ENCODE measurements at places on chromosomes 7 and 10. TPM values are rescaled to one million over a fixed set of nuclear protein-coding genes. Genes with fewer than 3 reads are reported as not detected.

Gene BLNK
- total RNA-seq = 1.3 TPM

Gene PLPP4
- not detected for total RNA-seq

Gene TCERG1L
- 0.23 TPM for total RNA-seq

Gene HABP2
- total RNA-seq = not detected

Gene ANKRD61
- not detected for total RNA-seq

Gene NUTM2E
- 0.10 TPM for total RNA-seq

DNA sequence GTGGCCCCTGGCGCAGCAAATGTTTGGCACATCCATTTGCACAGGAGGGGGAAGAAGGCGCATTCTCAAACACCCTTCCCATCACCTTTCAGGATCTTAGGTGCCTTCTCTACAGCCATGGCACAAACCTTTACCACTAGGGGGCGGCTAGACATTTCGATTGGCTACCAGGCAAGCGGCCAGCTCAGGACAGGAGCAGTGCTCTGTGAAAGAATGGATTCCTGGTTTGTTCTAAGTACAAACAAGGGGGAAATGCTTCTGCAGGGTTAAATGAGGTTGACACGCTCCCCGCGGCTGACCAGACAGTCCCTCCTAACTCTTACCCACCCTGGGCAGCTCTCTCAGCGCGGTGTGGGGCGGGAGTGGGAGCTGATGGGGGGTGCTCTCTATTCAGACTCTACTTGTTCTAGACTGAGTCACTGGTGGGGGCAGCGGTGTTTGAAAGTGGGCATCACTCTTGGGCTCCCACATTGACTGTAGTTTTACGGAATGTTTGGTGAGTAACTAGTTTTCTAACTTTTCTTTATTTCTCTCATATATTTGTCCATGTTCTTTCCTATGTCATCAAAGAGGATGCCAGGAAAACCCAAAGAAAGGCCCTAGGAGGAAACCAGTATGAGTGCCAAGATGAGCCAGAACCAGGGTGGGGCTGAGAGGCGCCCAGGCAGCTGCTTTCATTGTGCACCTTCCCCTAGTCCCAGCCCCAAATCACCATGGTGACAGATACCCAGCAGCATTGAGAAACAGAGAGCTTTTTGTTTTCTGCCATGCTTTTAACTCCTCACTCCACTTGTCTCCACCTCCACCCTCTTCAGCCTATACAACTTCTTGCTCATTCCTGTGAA lies 61.4 kb upstream of the GPR158 start:
- peak; percentile 2 for DNase-seq
- no peaks in the 10 kb centered on the region for H3K36me3 ChIP-seq
- H3K4me3 ChIP-seq = no peak overlapping the region
- H3K27ac ChIP-seq = no peak overlapping the region
- no peaks in the 10 kb centered on the region for H3K4me1 ChIP-seq

DNA sequence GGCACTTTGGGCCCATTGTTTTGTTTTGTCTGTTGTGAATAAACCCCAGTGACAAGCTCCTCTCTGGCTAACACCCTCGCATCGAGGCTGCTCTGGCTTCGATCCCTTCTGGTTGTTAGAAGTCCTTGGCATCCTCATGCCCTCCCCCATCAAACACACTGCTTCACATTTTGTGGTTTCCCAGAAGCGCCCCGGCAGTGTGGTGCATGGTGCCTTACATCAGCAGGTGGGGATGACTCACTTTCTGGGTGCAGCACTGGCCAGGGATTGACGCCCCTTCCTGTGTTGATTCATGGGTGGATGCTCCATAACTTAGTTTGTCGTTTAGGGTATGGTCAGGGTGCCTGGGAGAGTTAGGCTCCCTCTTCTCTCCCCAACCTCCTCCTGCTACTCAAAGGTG lies 51.4 kb downstream of the PLPP4 start:
- H3K4me3 ChIP-seq = no peak overlapping the region
- no peak for DNase-seq
- no peak overlapping the region for H3K27ac ChIP-seq
- no peaks in the 10 kb centered on the region for H3K4me1 ChIP-seq
- H3K27me3 ChIP-seq = no peaks in the 10 kb centered on the region
- H3K36me3 ChIP-seq = no peaks in the 10 kb centered on the region

DNA sequence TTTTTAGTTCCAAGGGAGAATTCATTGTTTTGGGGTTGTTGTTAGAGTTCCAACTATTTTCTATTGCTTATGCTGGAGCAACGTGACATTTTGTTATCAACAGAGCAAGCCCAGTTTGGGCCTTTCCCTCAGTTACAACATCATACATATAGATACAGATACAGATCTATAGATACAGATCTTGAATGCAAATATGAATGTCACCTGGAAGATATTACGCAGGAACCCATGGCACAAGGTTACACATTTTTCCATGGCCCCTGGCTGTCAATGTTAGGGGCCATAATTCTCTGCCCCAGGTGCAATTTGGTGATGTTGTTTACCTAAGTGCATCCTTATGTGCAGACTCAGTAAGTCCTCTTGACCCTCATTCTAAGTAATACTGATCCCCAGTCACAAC lies 3.6 kb upstream of the PODXL start:
- no peak for DNase-seq
- H3K4me1 ChIP-seq = peaks cover 25% of the 10 kb centered on the region
- no peak overlapping the region for H3K27ac ChIP-seq
- H3K4me3 ChIP-seq = no peak overlapping the region

GRCh38 chr7:135728136-135728669 lies at the start of gene SLC13A4:
Gene SLC13A4 (minus strand): TSS chr7:135728186. CDS start chr7:135727496, 690 bp downstream.
- no peaks in the 10 kb centered on the region for H3K36me3 ChIP-seq
- no peak within 1 kb of the TSS for H3K4me3 ChIP-seq
- no peak within 1 kb of the TSS for H3K27ac ChIP-seq

- H3K4me3 ChIP-seq = no peak overlapping the region
- H3K27ac ChIP-seq = no peak overlapping the region
- H3K4me1 ChIP-seq = peaks cover 9% of the 10 kb centered on the region
These were observed 18.9 kb upstream of the RAMP3 start for GRCh38 chr7:45138433-45139267.

DNA sequence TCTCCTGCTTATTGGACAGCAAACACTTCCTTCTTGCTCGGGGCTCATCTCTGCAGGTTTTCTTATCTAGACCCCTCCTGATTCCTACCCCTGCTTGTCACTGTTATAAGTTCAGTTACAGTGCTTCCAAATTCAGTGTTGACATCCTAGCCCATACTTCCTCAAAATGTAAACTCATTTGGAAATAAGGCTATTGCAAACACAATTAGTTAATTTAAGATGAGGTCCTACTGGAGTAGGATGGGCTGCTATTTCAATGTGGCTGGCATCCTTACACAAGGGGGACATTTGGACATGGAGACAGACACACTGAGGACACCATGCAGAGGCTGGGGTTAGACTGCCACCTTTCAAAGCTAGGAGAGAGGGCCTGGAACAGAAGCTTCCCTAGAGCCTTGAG lies 85.2 kb upstream of the NPVF start:
- no peak overlapping the region for H3K27ac ChIP-seq
- no peaks in the 10 kb centered on the region for H3K4me1 ChIP-seq
- peaks cover 2% of the 10 kb centered on the region for H3K27me3 ChIP-seq

DNA sequence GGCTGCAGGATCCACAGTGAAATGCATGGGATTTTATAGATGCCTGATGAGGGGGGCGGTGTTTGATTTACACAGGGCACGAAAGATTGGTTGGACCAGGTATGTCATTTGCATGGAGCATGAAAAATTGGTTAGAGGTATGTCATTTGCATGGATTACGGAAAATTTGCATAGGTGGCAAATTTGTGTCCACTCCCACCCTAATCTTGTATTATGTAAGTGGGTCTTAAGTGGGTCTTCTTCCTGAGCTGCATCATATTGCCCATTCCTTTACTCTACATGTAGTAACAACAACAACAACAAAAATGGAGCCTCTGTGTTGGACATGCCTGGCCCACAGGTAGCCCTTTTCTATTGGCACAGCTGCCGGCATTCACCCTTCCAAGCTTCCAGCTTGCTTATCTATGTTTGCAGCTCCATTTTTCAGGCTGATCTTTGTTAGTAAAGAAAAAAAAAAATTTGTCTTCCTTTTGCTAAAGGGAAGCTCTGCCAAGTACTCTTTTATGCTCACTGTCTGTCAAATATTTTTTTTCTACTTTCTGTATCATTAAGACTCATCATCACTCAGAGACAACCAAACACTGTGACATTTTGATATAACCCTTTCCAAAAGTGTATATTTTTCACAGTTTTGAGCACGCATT lies 10.3 kb upstream of the ZNF273 start:
- no peak overlapping the region for H3K27ac ChIP-seq
- DNase-seq = no peak
- no peaks in the 10 kb centered on the region for H3K36me3 ChIP-seq
- no peak overlapping the region for H3K4me3 ChIP-seq
- no peaks in the 10 kb centered on the region for H3K4me1 ChIP-seq
- H3K27me3 ChIP-seq = peaks cover 42% of the 10 kb centered on the region

DNA sequence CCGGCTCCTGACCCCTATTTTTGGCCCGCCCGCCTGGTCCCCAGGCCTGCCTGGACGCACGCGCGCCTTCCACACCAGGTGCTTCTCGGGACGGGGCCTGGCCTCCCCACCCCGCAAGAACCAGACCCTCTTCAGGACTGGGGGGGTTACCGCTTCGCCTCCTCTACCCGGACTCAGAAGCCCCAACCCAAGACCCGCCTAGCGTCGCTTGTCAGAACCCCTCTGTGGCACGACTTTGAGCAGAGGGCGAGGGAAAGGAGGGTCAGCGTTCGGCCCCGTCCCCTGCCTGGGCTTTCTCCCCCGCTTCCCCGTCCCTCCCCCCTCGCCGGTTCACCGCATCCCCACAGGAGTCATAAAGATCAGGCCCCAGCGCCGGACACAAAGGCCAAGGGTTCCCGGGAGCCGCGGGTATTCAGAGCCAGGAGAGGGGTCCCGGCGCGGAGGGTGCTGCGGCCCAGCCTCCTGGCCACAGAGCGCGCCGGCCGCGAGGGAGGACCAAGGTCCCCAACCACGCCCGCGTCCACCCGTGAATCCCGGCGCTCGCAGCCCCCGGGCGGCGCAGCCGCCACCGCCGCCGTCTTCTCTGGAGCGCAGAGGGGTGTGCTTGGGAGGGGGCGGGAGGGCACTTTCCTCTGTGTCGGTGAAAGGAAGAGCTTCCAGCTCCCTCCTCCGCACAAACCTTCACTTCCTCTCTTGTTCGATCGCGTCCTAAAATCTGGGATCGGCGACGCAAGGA lies 351.9 kb downstream of the DNAJB6 start:
- H3K27me3 ChIP-seq = peaks cover 70% of the 10 kb centered on the region
- no peaks in the 10 kb centered on the region for H3K36me3 ChIP-seq
- H3K27ac ChIP-seq = no peak overlapping the region
- no peak for DNase-seq
- H3K4me1 ChIP-seq = peaks cover 12% of the 10 kb centered on the region
- no peak overlapping the region for H3K4me3 ChIP-seq

GRCh38 chr7:136677471-136678365 lies 190.7 kb upstream of the CHRM2 start:
- no peak overlapping the region for H3K4me3 ChIP-seq
- no peaks in the 10 kb centered on the region for H3K27me3 ChIP-seq
- H3K27ac ChIP-seq = no peak overlapping the region

- no peaks in the 10 kb centered on the region for H3K27me3 ChIP-seq
- no peak for DNase-seq
- H3K27ac ChIP-seq = no peak overlapping the region
- no peak overlapping the region for H3K4me3 ChIP-seq
- H3K4me1 ChIP-seq = no peaks in the 10 kb centered on the region
These were observed 32.6 kb downstream of the CFAP43 start for GRCh38 chr10:104199567-104199966.

- no peaks in the 10 kb centered on the region for H3K4me1 ChIP-seq
- H3K27ac ChIP-seq = no peak overlapping the region
- DNase-seq = no peak
- no peaks in the 10 kb centered on the region for H3K36me3 ChIP-seq
- H3K4me3 ChIP-seq = no peak overlapping the region
- no peaks in the 10 kb centered on the region for H3K27me3 ChIP-seq
These were observed 81.0 kb upstream of the SLC25A13 start for GRCh38 chr7:96402913-96403312.

DNA sequence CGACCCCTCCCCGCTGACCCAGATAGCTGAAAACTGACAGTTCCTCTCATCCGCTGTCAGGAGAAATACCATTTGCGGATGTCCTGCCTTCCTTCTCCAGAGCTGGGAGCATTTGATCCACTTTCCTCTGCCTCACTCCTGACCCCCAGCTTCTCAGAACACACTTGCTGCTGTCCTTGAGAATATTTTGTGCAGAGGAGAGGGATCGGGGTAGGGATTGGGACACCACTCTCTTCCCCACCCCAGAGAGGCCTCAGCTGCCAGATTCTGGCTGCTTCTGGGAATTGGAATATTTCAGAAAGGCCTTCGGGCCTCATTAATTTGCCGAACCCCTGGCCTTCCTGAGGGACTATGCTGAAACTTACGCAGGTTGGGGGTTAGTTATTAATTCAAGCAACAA lies 97.0 kb downstream of the C10orf105 start:
- DNase-seq = no peak
- H3K4me1 ChIP-seq = no peaks in the 10 kb centered on the region
- no peak overlapping the region for H3K4me3 ChIP-seq

GRCh38 chr7:28804990-28805389 lies 153.1 kb downstream of the TRIL start:
- no peaks in the 10 kb centered on the region for H3K27me3 ChIP-seq
- no peak overlapping the region for H3K27ac ChIP-seq
- no peak overlapping the region for H3K4me3 ChIP-seq
- DNase-seq = no peak
- no peaks in the 10 kb centered on the region for H3K4me1 ChIP-seq

DNA sequence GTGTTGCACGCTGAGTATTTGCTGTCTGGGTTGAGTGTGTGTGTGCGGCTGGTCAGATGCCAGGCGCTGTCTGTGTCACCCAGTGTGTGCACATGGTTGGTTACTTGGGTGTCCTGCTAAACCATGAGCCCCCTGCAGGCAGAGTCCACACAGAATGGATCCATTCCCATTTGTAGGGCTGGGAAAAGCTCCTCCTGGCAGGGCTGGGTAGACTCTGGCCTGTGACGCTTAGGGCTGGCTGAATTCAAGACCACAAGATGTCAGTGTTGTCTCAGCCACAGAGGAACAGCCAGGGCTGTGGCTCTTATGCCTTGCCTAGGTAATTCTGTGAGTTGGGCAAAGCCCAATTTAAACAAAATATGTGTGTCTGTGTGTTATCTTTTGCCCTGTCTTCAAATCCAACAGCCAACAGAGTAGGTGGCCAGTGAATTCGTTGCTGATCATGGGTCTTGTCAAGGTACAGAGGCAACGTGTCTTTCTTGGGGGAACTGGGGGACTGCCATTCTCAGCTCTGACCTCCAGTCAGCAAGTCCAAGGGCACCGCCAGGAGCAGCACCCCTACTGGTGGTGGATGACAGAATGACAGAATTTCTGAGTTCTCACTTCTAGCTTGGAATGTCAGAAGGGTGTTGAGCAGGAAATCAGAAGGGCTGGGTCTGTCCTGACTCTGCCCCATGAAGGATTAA lies 285.1 kb downstream of the CCSER2 start:
- H3K27ac ChIP-seq = no peak overlapping the region
- H3K27me3 ChIP-seq = peaks cover 17% of the 10 kb centered on the region
- H3K4me1 ChIP-seq = no peaks in the 10 kb centered on the region
- DNase-seq = no peak
- H3K4me3 ChIP-seq = no peak overlapping the region
- no peaks in the 10 kb centered on the region for H3K36me3 ChIP-seq

- H3K4me3 ChIP-seq = peak within 1 kb of the TSS; percentile 93
- peak within 1 kb of the TSS; percentile 99 for H3K27ac ChIP-seq
- peak; percentile 55 for DNase-seq
- peaks cover 24% of the 10 kb centered on the region for H3K4me1 ChIP-seq
These were observed at the start of gene FBXW4 for GRCh38 chr10:101694674-101695403. Gene FBXW4 (minus strand): TSS chr10:101695170. CDS start chr10:101695105, 65 bp downstream.

GRCh38 chr10:117823980-117824379 lies 222.8 kb downstream of the RAB11FIP2 start:
- no peak overlapping the region for H3K27ac ChIP-seq
- DNase-seq = no peak
- no peaks in the 10 kb centered on the region for H3K36me3 ChIP-seq
- H3K27me3 ChIP-seq = no peaks in the 10 kb centered on the region
- no peak overlapping the region for H3K4me3 ChIP-seq
- H3K4me1 ChIP-seq = peaks cover 2% of the 10 kb centered on the region
